Colonic mucosa (tissue), 4 donors: ENCODE measurements at places on chromosomes 1 and 21.
A peak's percentile ranks its signal among the peaks of the same experiment; 100 is the strongest.

GRCh38 chr21:44368711-44369446 is 15.5 kb downstream of the TRPM2 start:
- no peak for DNase-seq

DNA sequence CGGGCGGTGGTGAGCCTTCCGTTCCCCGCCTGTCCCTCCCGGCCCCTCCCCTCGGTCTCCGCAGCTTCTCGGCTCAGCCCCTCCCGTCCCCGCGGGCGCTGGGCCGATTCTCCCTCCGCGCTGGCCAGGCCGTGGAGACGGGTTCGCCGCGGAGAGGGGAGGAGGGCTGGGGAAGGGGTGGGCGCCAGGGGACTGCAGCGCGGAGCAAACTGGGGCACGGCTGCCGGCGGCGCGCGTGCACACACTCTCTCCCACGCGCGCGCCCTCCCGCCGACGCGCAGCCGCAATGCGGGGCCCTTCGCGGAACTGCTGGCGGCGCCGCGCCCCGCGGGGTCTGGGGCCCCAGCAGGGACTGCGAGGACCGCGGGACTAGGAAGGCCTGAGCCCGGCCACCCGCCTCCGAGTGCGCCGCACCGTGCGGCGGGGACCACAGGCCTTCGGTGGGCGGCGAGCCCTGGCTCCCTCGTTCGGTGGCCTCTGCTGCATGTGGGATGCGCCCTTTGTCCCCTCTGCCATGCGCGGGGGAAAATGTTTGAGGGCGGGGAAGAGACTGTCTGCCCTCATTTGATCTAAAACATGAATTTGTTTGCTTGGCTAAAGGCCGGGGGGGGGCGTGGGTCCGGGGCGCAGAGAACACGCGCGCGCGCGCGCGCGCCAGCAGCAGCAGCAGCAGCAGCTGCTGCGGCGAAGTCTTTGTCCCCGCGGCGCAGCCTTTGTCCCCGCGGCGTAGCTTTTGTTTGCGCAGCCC is 90.7 kb upstream of the VAMP3 start:
- peak; percentile 58 for DNase-seq

GRCh38 chr1:116257341-116257767 is 115.7 kb upstream of the ATP1A1 start:
- peak; percentile 59 for DNase-seq

DNA sequence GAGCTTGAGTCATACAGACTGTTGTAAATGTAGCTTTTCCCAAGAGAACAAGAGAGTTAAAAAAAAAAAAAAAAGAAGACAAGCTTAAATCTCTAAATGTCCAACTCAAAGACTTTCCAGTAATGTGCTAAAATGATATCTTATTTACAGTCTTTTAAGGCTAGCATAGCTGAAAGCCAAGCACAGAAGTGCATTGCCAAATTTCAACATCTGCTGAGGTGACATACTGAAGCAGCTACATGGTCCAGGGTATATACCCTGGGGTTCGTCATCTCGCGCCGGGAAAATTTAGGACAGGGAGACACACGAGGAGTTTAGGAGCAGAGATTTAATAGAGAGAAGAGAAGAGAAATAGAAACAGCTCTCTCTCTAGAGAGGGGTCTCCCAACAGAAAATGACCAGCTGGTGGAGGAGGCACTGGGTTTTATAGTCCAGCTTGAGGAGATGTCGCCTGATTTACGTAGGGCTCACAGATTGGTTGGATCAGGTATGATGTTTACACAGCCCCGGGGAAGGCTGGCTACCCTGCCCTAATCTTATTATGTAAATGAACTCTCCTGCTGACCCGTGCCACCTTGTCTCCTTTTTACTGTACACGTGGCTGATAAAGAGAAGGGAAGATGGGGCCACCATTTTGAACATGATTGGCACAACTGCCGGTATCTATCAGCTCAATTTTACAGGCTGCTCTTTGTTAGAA is 172.7 kb downstream of the TRIM33 start:
- DNase-seq, result no peak

DNA sequence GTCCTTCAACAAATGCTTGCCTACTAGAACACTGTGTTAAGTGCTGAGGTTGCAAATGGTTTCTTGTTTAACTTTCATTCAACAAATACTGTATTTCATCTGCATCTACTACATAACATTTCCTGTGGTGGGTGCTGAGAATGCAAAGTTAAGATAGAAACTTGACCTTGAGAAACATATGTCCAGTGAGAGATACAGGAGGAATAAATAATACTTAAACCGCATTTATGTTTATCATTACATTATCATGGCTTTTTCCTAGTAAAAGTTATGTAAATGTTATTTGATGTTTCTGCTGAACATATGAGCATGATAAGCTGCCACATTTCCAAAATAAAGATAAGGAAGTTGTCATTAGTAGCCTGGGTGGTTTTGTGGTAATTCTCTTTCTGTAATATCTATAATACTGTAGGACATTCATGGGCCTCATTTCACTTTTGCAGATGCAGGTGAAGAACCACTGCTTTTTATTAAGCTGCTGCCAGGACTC is 590.4 kb downstream of the PLPP3 start:
- DNase-seq, result no peak

- DNase-seq, result no peak
Measured at GRCh38 chr1:109641861-109642260, 14.0 kb upstream of the GSTM4 start.

DNA sequence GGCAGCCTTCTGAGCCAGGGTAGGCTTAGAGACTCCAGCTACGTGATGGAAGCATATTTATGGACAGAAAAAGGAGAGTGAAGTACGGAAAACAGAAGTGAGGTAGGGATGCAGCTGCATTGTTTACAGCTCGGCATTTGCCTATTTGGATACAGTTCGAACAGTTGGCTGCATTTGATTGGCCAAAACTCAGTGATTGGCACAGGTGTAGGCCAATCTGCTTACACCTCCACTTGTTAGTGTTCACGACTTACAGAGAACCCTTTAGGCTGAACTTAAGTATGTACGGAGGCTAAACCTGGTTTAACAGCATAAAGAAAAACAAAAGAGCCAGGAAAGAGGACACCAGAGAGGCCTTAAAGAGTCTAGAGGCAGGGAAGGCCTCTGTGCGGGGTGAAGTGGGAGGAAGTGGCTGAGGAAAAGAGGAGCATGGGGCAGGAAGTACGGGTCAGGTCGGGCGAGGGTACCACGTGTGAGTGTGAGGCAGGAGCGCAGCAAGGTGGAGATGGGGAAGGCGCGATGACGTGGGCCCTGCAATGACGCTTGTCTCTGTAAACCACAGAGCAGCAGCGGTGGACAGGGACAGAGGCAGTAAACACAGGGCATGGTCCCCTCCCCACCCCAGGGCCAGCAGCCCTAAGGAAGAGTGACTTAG is 32.0 kb downstream of the RSPH1 start:
- DNase-seq, result peak; percentile 76

DNA sequence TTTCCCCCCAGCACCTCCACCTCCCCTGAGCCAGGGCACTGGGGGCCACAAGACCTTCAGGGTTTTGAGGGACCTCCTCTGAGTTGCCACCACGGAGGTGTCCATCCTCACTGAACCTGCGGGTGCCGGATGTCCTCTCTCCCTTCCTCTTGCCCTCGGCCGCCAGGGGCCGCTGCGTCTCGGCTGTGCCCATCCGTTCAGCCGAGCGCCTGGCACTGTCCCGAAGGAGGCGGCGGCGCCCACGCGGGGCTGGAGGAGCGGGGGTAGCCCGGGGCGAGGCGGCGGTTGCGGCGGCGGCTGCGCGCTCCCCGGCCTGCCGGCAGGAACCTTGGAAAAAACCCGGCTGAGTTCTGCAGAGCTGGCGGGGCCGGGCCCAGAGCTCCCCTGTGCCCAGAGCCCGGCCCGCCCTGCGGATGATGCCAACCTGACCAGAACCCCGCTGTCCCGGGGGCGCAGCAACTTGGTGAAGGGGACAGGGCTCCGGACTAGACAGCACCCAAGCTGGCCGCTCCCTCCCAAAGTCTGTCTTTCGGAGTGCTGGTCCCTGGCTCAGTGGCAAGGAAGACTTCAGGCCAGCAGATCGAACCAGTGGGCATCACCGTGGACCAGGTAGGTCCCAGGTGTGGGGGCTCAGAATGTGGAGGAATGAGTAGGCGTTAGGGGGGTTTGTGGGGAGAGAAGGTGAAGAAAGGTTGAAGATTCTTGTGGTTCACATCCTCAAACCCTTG is 3.7 kb upstream of the PPM1J start:
- DNase-seq, result peak; percentile 81

DNA sequence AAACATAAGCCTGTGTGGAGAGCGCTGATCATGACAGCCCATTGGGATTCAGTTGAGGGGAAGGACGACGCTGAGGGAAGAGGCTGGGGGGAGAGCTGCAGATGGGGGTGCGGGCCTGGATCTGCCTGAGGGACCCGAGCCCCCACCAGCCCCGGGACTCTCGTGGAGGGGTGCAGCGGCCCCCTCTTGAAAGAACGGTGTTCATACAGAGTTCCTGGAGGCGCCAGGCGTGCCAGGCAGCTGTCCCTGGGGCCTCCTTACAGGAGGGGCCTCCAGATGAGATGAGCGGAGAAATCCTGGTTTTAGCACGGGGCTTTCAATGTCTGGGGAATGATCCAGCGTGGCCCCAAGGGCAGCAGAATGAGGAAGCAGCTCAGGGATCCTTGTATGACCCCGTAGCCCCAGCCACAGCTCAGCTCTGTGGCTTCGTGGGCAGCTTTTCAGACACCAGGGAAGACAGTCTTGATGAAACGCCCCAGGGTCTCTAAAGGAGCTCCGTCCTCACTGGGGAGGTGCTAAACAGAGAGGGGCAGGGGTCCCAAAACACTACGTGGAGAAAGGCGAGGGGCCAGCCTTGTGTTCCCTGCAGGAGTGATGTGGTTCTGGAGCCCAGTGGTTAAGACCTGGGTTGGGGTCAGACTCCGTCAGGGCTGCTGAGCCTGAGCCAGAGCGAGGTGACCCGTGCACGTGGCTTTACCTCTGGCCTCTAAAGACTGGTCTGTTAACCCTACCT is 7.2 kb upstream of the DSCAM start:
- no peak for DNase-seq

DNA sequence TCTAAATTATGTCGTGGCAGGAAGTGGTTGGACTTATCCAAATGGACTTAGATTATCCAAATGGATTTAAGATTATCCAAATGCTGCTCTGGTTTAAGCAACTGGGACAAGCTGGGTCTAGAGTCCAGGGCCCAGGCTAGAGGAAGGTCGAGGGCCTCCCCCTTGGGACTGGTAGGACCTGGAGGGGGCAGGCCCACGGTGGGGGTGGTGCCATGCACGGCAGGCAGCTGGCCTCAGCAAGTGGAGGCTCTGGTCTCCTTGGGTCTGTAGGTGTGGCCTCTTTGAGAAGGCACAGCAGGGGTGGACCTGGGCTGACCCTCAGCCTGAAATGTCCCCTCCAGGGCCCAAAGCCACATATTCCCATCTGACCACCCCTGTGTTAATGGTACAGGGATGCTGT is 29.8 kb downstream of the PADI6 start:
- DNase-seq, result no peak
